ENCODE measurements at places on chromosomes 1 and 21.
A peak's percentile ranks its signal among the peaks of the same experiment; 100 is the strongest.

- DNase-seq: no peak
Observed at GRCh38 chr21:39564200-39564599, 48.5 kb upstream of the B3GALT5 start.

GRCh38 chr1:59394706-59395425, 98.0 kb downstream of the FGGY start:
- no peak for DNase-seq

DNA sequence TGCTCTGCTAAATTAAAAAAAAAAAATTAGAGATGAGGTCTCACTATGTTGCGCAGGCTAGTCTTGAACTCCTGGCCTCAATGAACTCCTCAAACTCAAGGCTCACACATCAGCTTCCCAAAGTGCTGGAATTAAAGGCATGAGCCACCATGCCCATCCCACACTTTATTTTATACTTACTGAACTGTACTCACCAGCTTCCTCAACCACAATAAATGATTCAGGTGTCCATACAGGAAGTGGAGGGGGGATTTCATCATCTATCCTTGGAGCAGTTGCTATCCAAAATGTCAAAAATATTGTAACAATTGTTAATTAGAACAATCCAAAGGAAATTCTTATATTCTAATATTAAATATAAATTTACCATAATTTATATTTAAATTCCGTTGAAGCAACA, 22.4 kb upstream of the RSBN1 start:
- no peak for DNase-seq

GRCh38 chr1:75986478-75986877, 54.3 kb upstream of the ASB17 start:
- no peak for DNase-seq

GRCh38 chr1:102897557-102897956, 210.8 kb downstream of the COL11A1 start:
- DNase-seq: no peak

DNA sequence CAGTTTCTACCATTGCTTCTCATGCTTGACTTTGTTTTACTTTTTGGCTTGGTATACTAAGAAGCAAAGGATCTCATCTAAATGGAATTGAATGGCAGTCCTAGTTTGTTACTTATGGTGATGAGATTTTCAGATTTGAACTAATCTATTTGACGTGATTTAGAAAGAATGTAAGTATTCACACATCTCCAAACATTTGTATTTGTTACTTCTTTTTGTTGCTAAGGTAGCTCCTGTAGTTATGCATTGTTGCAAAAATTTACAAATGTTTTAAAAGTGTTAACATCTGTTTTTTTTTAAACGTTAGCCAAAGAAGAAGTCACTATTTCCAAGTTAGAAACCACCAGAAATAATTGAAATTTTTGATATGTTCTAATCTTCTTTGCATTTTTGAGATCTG, 222.5 kb downstream of the RPS6KC1 start:
- DNase-seq: no peak

DNA sequence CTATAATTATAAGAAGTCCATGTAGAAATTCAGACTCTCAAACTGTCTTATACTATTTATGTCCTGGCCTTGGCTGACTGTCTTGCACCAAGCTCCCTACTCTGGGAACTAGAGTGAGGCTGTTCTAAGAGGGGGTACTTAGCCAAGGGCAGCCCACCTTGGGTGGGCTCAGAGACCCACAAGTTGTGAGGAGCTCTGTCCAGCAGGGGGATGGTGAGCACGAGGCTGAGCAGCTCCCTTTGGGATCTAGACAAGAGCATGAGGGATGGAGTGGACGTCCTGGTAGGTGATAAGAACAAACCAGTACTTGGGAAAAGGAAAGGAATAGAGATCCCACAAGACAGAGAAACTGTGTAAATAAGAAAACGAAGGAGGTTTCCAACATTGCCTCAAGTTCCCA, 127.1 kb upstream of the SLC44A3 start:
- no peak for DNase-seq

GRCh38 chr1:31482482-31483011, 69.5 kb downstream of the SERINC2 start:
- no peak for DNase-seq

- DNase-seq: no peak
Observed at GRCh38 chr21:35768187-35768586, 292.1 kb downstream of the SETD4 start.

DNA sequence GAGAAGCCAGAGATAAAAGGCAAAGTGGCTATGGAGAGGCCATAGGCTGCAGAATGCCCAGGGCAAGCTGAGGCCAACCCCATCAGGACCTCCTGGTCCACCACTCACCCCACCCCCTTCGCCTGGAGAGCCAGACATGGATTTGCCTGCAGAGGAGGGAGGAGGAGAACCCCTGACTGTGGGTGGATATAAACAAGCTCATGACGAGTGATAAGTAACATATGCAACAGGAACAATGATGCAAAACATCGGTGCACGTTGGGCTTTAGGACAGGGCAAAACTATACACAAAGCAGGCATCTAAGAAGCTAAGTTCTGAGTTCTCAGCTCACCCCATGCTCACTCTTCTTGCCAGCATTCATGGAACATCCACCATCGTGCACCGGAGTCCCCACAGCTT, 150.3 kb downstream of the ETS2 start:
- no peak for DNase-seq

GRCh38 chr1:107142140-107142542, 1.3 kb downstream of the NTNG1 start:
- DNase-seq: no peak

DNA sequence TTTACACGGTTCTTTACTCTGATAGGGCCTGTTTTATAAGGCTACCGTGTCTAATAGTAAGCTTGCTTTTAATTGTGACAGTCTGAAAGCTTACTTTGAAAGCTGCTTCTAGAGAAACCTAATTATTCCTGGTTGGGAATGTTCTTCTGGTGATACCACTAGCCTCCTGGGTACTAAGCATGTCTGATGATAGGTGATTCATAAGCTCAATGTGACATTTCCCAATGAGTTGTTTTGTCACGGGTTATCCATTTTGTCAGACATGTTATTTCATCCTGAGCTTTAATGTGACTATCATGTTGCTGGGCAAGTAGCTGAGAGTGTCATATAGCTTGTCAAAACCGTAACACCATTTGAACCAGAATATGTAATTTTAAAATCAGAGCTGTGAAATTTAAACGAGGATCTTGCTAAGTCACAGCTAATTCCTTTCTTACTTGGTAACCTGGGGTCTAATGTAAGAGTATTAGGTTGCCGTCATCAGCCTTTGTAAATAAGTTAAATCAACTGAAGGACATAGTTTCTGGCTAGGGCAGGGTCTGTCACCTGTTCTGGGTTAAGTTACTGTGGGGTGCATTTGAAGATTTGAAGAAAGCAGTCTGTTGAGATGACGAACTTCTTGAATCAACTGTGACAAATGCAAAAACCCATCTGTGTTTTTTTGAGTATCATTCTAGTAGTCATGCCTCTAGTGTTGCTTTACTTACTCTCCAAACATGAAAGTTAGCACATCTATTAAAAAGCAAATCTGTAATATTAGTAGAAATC, 529.2 kb downstream of the USP25 start:
- no peak for DNase-seq

DNA sequence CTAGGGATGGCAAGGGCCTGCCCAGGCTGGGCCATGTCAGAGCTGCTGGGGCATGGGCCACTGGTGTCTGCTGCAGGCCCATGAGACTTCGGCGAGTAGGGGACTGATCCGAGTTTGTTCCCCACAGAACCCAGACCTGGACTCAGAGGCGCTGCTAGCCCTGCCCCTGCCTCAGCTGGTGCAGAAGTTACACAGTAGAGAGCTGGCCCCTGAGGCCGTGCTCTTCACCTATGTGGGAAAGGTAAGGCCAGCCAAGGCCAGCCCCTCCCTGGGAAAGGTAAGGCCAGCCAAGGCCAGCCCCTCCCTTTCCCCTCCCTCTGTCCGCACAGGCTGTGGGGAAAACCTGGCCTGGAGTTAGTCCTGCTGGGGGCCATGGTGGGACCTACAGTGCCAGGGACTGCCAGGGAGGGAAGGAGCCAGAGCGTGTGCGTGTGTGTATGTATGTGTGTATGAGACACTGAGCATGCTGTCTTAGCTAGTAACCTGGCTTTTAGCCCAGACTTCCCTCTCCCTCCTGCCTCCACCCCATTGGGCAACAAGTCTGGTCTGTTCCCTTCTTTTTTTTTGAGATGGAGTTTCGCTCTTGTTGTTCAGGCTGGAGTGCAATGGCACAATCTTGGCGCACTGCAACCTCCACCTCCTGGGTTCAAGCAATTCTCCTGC, 8.0 kb downstream of the FAAH start:
- DNase-seq: peak; percentile 83

DNA sequence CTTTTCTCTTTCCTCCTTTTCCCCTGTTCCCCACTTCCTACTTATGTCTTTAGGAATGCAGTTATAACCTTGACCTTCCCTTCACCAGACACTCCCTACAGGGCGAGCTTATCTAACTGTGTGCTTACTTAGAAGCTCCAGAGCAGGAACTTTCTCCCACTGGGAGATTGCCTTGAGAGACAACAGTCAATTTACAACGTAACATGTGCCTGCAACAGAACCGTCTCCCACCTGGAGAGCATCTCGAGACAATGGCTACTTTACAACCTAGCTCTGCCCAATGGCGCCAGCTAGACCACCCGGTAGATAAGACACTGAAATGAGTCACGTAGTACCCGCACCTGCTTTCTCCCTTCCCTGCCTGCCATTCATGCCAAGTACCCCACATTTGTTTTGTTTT, 16.7 kb downstream of the HMGN1 start:
- DNase-seq: no peak

- DNase-seq: no peak
Observed at GRCh38 chr1:200039849-200040474, 12.5 kb downstream of the NR5A2 start.

DNA sequence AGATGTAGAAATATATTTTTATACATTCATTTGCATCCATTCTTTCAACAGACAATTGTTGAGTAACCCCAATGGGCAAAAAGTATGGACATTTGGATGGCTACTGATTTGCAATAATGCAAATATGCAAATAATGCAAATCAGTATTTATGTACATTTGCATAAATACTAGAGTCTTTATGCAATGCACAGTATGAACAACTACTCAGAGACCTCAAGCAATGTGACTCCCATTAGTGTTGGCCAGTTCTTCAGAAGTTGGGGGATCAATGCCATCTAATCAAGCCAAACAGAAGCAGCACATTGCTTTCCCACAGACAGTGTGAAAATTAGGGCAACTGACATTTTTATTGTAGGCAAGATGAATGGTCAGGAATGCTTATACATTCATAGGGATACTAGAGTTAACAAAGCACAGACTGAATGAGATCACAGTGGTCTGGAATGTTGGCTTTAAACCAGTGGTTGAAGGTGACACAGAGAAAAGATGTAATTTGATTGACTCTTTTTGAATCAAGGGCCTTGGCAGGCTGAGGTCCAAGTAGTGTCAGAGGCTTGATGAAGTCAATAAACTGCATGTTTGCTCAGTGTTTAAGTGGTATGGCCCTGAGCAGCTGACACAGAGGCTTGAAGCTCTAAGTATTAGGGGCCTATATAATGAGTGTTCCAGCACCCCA, 256.6 kb downstream of the CTH start:
- DNase-seq: no peak

All from left colon (tissue), 2 donors.